Activated T-helper 1 cell treated with Interleukin-2 at 50 U/mL for 16 hours (primary cell): ENCODE measurements at places on chromosomes 2 and 18.

DNA sequence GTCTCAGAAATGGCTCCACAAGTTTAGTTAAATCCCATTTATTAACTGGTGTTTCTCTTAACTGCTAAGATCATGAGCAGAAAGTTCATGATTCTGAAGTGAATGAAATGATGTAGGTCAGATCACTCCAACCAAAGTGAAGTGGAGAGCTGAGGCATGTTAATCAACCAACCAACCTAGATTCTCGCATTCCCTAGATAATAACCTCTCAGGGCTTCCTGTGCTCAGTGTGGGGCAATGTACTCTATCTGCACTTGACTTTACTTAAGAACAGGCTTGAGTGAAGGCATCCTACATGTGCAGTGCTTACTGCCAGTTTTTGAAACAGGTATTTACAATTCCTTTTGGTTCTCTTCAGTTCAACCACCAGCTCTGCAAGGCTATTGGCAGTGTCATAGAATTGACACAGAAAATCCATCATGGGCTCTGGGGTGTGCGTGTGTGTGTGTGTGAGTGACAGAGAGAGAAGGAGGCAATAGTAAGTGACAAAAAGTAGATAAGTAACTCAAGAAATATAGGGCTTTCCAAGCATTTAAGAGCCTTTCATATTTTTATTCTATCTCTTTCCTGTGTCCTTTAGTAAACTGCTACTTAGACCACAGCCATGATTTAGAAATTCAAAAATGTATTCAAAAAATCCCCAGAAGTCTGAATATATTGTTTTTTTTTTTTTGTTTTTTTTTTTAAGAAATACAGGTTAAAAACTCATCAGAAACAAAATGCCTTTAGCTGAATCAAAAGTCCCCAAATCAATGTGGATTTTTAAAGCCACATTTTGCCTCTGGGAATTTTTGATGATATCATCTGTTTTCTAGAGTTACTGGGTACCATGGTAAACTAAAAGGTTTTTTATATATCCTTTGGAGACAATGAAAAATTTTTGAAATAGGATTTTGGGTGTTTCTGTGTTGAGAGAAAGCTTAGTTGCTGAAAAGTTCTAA is 28.6 kb downstream of the DOCK10 start:
- DNase-seq: no peak

- DNase-seq: no peak
Observed at GRCh38 chr2:172345956-172346555, 81.3 kb upstream of the ITGA6 start.

DNA sequence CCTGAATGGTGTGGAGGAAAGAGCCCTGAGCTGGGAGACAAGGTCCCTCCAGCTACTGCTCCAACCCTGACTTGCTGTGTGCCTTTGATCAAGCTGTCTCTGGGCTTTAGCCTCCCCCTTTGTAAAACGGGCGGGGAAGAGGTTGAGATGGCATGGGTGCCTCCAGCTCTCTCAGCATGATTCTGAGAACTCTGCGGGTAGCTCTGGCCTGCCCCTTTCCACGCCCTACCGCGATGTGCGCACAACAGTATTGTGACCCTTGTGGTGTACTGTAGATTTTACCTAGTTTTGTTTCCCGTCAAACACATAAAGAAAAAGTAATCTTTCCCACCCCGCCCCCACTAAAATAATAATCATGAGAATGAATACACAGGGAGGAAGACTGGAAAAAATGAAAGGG is 5.3 kb downstream of the CD8A start:
- DNase-seq: no peak

DNA sequence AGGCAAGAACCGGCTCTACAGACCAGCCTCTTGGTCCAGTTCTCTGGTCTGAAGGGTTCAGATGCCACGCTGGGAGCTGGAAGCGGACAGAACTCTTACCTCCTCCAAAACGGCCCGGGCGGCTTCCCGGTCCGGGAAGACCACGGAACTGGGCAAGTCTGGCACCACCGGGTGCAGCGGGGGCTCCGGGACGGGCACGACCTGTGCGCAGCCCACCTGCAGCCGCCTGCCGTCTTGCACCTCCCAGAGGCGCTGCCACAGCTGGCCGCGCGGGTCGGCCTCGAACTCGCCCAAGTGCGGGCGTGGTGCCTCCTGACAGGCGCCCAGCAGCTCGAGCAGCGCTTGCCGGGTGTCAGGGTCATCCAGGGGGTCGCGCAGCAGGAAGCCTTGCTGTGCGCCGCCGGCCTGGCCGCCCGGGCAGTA is 773 bp downstream of the CMPK2 start:
- DNase-seq: no peak

DNA sequence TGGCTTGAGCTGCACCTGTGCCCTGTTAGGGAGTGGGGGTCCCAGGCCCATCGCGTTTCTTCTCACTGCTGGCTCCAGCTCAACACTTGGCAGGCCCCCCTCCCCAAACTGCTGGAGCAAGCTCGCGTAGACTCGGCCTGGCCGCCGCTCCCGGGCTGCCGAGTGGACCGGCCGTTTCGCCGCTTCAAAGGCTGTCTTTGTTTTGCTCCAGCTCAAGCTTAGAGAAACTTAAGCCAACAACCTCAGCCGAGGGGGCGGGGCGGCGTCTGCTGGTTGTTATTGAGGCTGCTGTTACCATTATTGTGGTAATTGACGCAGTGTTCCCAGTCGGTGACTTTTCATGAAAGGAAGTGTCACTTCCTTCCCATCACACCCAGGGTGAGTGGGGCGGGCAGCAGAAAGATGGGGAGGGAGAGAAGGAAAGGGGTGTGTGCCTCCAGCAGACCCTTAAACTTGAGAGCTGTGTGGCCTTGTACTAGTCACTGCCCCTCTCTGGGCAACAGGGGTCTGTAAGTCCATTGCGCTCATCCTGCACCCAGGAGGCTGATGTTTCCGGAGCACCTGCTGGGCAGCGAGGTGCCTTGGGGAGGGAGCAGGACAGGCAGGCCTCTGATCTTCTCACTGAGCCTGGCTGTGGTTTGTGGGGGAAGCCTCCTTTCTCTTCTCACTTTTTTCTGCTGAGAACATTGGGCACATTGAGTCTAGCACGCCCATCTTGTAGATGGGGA is 2.1 kb downstream of the ARID5A start:
- peak; percentile 80 for DNase-seq
